ENCODE measurements at places on chromosomes 7 and 10.

- DNase-seq = peak; percentile 74
These were observed 163.4 kb downstream of the RAPGEF5 start for GRCh38 chr7:22193450-22193983.

DNA sequence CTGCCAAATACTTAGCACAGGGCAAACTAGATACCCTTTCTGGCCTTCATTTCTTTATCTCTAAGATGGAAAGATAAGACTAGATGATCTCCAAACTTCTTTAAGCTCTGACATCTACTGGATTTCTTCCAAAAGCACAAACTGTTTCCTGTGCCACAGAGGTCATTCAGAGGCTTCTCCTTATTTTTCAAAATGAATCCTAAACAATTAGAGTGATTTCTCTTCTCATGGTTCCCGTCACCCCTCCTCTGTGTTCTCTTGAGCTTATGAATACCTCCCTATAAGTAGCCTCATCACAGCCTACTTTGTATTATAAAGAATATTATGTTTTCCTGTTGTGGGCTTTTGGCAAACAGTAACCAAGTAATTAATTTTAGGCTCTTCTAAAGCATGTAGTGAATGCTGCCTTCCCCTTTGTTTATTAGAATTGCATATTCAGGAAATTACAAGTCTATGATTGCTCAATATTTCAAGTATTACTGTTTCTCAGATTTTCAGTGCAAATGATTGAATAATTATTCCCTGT, 179.5 kb downstream of the REEP3 start:
- no peak for DNase-seq

GRCh38 chr10:70052462-70053217, at the start of gene MACROH2A2:
Gene MACROH2A2 (plus strand): TSS chr10:70052846. CDS start chr10:70075659, 22,813 bp downstream.
- peak; percentile 63 for DNase-seq

GRCh38 chr7:84701524-84702306, 485.1 kb downstream of the SEMA3D start:
- DNase-seq = no peak

GRCh38 chr10:93457511-93457910, 24.6 kb downstream of the MYOF start:
- no peak for DNase-seq

- no peak for DNase-seq
These were observed 16.1 kb upstream of the PTTG1IP2 start for GRCh38 chr7:90453259-90453891.

- DNase-seq = no peak
These were observed 292.9 kb upstream of the ZMIZ1 start for GRCh38 chr10:78775891-78776290.

GRCh38 chr7:123657304-123657685, 1.6 kb downstream of the LMOD2 start:
- DNase-seq = no peak

DNA sequence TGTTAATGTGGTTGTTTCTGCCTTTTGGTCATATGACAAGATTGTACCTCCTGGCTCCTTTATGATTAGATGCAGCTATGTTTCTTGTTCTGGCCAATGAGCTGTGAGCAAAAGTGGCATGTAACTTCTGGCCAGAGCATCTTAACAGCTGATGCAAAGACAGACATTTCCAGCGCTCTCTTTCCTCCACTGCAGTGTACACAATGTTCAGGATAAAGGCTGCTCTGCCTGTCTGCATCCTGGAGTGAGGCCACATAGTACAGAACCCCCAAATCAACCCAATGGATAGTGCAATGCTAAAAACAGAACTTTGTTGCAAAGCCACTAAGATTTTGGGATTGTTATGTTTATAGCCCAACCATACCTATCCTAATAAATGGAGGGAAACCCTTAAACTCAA, 17.9 kb downstream of the EPC1 start:
- no peak for DNase-seq

- no peak for DNase-seq
These were observed 32.5 kb downstream of the RHEB start for GRCh38 chr7:151487228-151487627.

DNA sequence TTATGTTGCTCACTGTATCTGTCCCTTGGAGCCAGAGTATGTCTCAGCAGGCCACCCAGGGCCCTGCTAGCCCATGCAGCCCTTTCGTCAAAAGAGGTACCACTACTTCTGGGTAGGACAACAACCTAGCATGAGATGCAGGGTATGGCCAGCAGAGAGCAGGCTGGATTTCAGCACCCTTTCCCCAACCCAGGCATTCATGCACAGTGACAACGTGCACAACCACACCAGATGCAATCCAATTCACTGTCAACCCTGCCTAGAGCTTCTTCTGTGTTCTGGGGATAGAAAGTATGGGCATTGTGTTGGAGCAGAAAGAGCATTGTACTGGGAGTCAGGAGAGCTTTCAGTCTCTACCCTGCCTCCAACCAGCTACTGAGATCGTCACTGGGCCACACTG, 37.9 kb downstream of the JAZF1 start:
- peak; percentile 58 for DNase-seq

GRCh38 chr10:100628061-100628460, 92.3 kb downstream of the HIF1AN start:
- DNase-seq = no peak

Measured in nucleus accumbens (tissue), 56 donors.